Amniotic epithelial cell (primary cell): ENCODE measurements at places on chromosomes 11 and 22.

DNA sequence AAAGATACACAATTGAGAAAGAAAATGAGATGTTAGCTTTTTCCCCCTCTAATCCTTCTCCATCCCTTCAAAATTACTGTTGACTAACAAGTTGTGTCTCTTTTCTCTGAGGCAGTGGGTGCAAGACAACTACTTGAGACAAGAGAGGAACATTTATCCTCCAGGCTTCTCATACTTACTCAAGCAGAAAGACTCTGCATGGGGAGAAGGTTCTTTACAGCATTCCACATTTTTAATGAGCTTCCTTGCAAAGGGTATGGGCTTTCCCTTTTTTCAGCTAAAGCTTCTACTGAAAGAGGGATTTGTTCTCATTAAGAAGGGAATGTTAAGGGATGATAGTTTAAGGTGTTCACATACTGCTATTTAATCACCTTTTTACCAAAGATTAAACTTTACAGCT is 47.8 kb downstream of the PAX6 start:
- no peak for DNase-seq

GRCh38 chr22:33188326-33188725 is 130.1 kb upstream of the SYN3 start:
- DNase-seq = no peak

DNA sequence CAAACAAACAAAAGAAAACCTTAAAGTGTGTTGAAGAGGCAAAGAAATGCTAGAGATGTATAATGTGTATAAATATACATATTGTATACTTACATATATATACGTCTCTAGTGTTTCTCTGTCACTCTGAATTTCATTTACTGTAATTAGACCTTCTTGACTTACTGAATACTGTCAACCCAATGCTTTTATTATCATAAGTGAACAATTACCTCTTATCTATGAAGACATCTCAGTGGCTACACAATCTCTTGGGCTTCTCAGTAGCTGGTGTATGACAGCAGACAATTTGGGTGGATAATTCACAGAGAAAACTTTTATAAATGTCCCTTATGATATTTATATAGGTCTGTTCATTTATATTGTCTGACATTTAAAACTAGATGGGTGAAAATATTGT is 664.1 kb upstream of the ANO3 start:
- DNase-seq = no peak

DNA sequence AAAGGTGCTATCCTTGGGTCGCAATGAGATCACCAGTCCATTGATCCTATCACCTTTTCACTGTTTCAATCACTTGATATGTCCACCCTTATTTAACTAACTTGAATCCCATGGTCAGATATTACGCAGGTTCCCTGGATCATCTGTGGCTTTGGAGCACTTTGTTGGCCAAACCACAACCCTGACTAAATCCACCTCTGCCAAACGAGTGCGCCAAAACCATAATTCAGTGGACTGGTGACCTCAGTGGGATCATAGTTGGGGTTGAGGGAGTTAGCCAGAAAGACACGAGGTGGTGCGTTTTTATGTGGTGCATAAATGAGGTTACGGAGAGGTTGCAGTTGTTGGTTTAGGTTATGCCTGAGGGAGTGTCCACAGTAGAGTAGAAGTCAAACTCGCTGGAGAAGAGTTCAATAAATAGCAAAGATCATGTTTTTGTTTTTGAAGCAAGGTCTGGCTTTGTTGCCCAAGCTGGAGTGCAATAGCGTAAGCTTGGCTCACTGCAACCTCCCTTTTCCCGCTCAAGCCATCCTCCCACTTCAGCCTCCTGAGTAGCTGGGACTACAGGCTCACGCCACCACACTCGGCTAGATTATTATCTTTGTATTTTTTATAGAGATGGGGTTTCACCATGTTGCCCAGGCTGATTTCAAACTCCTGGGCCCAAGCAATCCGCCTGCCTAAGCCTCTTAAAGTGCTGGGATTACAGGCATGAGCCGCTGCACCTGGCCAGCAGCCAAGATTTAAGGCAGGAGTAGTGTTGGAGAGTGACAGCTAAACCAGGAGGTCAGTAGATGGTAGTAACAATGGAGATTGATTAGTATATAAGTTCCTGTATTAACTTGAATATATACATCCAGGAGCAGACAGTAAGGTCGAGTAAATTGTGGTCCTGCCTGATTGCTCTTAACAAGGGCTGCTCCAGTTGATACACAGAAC is 4.5 kb downstream of the FOXR1 start:
- peak; percentile 21 for DNase-seq

- DNase-seq = no peak
Observed at GRCh38 chr11:27865105-27865504, 164.8 kb upstream of the BDNF start.

DNA sequence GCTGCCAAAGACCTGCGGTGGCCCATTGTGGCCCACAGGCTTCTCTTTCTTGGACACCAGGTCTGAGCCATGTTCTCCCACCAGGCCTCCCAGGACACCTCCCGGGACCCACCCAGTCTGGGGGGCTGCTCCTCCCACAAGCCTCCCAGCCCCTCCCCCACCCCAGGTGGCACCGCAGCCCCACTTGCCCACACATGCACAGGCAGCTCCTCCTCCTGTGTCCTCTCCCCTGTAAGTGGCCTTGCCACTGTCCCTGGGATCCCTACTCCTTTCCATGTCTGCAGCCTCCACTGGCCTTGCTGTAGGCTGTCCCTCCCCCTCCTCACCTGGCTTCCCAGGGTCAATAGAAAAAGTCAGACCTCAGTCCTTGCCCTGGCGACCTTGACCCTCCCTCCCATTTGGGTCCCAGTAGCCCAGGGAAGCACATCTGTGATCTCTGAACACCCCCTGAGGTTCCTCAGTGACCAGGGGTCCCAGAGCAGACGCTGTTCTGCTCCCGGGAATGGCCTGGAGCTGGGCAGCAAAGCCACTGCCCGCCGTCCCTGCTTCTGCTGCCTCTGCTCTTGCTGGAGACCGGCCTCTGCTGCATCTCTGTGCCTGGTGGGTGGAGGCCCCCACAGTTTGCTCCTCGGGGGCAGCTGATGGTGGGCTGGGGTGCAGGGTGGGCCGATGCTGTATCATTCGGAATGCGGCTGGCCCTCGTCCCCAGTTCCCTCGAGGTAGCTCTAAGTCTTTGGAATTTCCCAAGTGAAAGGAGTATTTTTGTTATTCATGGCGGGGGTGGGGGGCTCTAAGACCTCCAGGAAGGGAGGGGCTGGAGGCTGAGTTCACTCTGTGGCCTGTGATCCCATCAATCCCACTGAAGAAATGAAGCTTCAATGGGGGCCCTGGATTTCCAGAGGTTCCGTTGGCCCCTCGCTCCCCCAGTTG is 43.6 kb downstream of the ARHGAP8 start:
- no peak for DNase-seq

DNA sequence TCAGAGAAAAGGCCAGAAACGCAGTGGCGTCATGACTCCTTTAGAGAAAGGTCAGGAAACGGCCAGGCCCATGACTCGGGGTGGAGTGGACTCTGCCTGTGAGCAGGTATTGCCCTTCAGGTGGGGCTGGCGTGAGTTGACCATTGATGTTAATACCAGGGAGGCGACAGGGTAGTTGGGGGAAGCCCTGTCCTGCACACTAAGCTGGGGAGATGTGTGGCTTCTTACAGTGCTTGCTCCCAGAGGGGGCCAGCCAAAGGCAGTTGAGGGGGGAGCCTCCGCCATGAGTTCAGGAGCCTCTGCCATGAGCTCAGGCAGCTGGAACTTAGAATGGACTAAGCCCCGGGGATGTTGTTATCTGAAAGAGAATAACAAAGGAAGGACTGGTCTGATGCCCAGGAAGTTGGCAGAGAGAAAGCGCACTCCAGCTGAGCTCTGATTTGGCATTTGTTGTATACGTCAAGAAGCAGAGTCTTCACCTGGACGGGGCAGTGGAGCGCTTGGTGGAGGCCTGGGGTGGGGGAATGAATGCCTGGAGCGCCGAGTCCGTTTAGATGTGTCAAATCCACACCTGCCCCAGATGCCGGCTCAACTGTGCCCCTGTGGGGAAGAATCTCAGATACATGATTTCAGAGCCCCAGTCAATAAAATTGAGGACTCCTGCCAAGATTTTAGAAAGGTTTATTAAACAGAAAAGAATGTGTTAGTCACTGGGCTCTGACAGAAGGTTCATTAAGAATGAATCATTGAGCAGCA is 222.5 kb downstream of the TBC1D22A start:
- peak; percentile 60 for DNase-seq

DNA sequence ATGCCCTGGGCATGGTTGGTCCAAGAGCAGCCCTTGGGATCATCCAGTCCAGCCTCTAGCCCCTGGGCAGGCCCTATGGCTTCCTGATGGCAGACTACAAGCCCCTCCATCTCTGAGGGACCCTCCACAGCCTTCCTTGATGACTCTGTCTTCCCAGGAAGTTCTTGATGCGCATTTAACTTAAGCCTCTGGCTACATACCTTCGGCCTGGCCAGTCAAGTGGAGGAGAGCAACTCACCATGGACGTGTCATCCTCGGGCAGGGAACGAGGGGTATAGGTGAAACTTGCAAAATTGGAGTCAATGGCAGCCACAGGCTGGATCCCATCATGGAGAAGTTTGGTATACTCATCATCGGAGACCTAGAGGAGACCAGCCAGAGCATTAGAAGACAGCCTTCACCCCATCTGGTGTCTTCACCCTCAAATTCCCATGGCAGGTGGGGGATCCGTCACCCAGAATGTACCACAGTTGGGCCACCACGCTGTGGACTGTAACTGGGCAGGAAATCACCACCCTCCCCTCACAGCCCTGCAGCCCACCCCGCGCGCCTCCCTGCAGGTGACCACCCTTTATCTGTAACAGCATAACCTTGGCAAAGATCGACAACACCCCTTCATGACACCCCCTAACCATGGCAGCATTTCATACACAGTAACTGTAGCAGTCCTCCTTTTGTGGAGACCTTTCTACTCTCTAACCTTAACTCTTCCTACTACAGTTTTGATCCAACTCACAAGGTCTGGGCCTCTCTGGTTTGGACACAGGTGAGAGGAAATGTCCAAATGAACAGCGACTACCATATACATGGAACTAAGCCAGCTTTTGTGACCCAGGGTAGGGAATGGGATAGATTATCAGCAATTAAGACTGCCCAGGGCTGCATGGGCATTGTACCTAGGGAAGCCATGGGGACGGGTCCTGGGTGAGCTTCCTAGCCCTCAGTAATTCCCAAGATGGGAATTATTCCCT is 91.7 kb downstream of the PDE2A start:
- DNase-seq = no peak

- peak; percentile 56 for DNase-seq
Observed at GRCh38 chr11:111602865-111603610, 789 bp downstream of the SIK2 start.

DNA sequence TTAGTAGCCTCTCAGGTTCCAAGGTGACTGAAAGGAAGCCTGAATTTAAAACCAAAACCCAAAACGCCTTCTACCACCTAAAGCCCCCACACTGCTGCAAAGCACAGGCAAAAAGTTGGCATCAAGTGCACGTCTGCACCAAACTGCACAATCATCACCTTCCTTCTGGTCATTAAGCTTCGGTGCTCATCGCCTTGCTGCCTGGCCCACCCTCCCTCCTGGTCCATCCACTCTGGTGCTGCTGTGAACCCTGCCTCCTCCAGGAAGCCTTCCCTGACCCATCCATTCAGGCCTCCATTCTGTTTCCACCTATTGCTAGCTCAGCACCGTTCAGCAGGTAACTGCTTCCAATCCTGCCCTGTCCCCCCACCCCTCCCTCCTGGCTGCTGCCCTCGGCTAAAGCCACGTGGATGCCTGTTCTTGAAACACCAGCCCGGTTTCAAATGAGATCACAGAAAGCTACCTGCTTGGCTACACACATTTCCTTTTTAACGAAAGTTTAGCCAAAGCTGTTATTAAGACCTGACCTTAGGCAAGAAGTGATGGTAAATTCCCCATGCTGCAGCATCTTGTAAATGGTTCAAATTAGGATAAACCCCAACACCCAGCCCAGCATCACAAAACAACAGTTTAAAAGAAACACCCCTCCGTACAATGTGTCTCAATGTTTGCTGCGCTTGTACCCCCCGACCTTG is 53.8 kb upstream of the CD5 start:
- no peak for DNase-seq
